ENCODE measurements at places on chromosomes 2 and 18.

- no peak for DNase-seq
Measured at GRCh38 chr2:101803128-101803527, 105.6 kb downstream of the MAP4K4 start.

DNA sequence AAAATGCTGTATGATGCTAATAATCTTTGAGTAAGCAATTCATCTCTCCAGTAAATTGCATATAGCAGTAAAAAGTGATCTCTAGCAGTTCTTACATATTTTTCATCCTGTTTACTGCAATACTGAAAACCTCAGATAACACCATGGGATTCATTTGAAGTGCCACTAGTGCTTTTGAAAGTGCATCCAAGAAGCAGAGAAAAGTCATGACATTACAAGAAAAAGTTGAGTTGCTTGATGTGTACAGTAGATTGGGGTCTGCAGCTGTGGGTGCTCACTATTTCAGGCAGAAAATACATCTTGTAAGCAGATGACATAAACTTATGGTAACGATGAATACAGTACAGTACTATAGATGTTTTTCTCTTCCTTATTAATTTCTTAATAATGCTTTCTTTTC, 1984.9 kb upstream of the LRRTM1 start:
- no peak for DNase-seq

- DNase-seq: no peak
Measured at GRCh38 chr2:236117401-236117800, 50.8 kb downstream of the GBX2 start.

DNA sequence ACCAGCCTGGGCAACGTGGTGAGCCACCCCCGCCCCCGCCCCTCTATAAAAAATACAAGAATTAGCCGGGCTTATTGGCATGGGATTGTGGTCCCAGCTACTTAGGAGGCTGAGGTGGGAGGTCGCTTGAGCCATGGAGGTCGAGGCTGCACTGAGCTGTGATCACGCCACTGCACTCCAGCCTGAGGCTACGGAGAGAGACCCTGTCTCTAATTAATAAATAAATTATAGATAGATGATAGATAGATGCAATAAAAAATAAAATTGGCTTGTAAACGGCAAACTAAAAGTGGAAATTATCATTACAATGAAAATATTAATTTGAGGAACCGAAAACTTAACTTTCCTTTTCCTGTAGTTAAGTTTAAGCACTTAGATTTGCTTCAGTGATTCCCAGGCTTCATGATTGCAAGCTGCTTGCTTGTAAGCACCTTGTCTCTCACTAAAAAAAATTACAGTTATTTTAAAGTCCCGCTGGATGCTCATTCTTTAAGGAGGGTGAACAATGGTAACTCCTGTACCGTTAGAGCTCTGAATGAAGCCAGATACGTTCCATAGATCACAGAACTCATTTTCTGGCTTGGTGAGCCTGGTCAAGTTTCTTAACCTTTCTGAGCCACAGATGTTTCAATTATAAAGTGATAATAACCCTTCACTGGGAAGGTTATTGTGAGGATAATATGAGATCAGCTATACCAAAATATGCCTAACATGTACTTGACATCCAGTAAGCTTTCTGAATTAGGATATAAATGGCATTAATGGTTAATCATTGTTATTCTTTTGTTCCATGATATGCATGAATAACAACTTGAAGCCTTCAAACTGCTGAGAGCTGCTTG, 9.3 kb upstream of the NARS1 start:
- DNase-seq: no peak

GRCh38 chr18:6648581-6648980, 80.9 kb upstream of the ARHGAP28 start:
- DNase-seq: no peak

- no peak for DNase-seq
Measured at GRCh38 chr2:119704670-119705120, 25.7 kb downstream of the TMEM177 start.

DNA sequence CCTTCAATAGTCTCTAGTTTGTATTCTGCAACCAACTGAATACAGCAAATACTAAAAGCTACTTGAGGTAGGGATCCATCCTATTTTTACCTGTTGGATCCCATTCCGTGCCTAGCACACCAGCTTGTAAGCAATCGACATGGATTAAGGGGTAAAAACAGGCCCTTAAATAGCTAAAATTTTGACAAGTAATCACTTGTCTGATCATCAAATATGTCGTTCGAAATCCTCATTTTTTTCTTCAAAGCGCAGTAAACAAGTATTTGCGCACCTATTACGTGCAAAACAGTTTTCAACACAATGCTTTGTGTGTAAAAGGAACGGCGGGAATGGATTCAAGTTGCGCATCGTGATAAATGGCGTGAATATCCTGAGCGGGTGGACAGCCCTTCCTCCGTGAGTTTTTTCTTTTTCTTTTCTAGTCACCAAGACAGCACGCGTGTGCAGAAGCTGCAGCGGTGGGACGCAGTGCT, 1.4 kb upstream of the ACVR2A start:
- DNase-seq: no peak

GRCh38 chr2:160076914-160077313, 14.5 kb upstream of the PLA2R1 start:
- no peak for DNase-seq

DNA sequence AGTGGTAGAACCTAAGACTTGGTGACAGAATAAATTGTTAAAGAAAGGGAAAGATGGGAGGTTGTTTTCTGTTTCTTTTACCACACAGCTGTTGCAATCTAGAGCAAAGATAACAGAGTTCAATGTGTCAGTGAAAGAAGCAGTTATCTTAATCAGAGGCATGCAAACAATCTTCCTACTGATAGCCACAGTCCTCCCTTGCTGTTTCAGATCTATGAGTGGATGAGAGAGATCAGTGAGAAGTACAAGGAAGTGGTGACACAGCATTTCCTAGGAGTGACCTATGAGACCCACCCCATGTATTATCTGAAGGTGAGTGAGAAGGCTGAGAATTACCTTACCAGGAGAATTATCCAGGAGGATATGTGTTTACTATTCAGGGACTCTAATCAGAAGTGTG, 15.9 kb downstream of the CPO start:
- no peak for DNase-seq

- no peak for DNase-seq
Measured at GRCh38 chr2:78068808-78069207, 546.6 kb upstream of the LRRTM4 start.

DNA sequence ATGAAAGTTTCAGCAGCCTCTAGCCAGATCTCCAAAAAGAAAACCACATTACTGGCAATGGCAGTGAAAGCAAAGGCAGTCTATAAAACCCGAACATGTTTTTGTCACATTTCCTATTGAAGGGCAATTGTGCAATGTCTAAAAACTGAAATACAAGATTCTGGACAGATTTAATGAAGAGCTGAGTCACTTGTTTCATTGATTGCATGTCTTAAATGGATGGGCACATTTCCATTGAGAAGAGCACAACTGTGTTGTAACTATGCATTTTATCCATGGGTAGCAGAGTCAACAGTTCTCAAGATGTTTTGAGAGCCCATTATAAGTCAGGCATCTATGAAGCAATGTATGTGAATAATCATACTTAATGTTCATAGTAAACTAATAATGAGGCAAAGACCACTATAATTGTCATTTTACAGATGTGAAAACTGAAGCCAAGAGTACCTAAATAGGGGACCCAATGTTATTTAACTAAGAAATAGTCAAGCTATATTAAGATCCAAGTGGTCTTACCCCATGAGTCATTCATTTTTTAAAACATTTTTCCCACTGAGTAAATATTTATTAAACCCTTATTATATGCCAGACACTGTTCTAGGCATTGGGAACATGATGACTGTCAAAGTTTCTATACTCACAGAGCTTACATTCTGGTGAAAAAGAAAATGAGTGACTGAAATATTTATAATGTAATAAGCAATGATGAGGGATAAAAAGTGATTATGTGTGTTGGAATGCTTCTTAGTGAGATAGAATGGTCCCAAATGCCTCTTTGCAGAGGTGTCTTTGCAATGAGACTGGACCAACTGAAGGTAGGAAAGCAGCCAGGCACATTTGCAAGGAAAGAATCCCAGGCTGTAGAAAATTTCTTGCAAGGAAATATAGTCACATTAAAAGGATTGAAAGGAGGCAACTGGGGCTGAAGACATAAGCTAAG, 818.9 kb upstream of the ACVR2A start:
- DNase-seq: no peak

- no peak for DNase-seq
Measured at GRCh38 chr2:98308068-98308467, 38.2 kb upstream of the CNGA3 start.

DNA sequence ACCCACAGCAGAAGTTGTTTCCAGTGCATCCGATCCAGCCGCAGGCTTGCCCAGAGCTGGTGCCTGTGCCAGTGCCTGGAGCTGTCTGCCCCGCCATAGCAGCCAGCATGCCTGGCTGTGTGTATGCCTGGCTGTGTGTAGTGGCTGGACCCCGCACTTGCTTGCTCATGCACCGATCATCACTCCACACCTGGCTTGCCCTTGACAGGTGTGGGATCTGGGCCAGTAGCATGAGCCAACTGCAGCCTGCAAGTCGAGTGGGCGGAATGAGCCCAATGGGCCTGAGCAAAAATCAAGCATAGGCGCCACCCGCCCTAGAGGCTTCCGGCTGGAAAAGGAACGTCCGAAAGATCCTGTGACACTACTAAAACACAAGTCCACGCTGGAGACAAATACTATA, 74.5 kb downstream of the EPB41L3 start:
- no peak for DNase-seq

GRCh38 chr2:216626168-216626874, 6.9 kb upstream of the IGFBP2 start:
- DNase-seq: no peak

DNA sequence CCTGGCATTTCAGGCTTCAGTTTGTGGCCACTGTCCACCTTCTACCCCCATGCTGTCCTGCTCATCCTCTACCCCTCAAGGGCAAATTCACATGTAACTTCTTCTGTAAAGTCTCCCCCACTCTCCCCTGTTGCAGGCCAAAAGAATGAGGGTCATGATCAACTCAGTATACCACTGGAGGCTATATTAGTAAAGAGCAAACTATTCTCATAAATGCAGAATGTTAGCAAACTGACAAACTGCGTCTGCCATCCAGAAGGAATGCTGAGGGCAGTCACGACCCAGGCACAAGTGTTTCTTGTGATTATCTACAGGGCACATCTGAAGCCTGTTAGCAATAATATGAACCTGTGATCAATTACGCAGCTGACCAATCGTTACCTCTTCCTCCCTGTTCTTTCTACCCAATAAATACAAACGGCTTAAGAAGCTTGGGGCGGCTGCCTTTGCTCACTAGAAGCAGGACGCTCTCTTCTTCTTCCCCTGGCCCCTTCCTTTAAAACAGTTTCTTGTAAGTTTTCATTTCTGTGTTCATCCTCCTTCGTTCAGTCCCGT, 58.3 kb downstream of the SEPTIN10 start:
- no peak for DNase-seq

DNA sequence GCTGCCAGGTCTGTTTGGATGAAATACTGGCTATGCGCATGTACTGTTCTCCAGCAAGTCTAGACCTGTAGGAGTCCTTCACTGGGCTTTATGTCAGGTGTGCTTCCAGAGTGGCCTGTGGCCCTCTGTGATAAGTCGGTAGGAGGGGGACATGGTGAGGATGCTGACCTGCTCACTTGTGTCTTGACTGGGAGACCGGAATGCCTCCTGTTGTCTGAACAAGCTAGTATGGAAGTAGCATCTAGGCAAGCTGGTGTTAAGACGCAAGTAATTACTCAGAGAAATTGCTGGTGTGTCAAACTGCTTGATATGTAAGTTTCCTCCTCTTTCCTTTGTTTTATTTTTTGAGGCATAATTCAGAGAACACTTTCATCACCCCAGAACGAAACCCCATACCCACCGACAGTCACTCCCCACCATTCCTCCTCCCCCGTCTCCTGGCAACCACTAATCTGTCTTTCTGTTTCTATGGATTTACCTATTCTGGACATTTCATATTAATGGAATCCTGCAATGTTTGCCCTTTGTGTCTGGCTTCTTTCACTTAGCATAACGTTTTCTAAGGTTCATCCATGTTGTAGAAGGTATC, 76.4 kb downstream of the TMEM247 start:
- DNase-seq: no peak

DNA sequence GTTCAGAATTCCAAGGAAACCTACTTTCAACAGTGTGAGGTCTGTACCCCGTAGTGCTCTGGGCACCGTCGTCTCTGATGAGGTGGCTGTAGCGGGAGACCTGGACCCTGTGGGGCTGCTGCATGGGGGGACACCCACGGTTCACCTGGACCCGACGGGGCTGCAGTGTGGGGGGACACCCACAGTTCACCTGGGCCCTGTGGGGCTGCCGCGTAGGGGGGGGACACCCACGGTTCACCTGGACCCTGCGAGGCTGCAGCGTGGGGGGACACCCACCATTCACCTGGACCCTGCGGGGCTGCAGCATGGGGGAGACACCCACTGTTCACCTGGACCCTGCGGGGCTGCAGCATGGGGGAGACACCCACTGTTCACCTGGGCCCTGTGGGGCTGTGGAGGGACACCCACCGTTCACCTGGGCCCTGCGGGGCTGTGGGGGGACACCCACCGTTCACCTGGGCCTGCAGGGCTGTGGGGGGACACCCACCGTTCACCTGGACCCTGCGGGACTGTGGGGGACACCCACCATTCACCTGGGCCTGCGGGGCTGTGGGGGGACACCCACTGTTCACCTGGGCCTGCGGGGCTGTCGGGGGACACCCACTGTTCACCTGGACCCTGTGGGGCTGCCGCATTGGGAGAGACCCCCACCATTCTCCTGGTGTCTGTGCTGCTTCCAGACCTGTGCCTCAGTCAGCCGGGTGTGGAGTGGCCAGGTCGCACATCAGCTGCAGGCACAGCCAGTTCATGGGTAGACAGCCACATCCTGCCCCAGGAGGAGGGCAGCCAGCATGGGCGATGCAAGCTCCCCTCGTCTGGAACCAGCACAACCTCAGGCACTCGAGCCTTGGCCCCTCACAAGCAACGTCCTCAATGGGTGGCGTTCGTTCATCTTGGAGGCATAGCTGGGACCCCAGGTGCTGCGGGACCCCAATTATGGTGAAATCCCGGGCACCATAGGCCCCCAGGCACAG, 114.5 kb downstream of the TMEM18 start:
- no peak for DNase-seq

GRCh38 chr2:191025135-191025534, 11.2 kb upstream of the STAT1 start:
- no peak for DNase-seq

- no peak for DNase-seq
Measured at GRCh38 chr2:124967325-124967724, 942.2 kb downstream of the CNTNAP5 start.

DNA sequence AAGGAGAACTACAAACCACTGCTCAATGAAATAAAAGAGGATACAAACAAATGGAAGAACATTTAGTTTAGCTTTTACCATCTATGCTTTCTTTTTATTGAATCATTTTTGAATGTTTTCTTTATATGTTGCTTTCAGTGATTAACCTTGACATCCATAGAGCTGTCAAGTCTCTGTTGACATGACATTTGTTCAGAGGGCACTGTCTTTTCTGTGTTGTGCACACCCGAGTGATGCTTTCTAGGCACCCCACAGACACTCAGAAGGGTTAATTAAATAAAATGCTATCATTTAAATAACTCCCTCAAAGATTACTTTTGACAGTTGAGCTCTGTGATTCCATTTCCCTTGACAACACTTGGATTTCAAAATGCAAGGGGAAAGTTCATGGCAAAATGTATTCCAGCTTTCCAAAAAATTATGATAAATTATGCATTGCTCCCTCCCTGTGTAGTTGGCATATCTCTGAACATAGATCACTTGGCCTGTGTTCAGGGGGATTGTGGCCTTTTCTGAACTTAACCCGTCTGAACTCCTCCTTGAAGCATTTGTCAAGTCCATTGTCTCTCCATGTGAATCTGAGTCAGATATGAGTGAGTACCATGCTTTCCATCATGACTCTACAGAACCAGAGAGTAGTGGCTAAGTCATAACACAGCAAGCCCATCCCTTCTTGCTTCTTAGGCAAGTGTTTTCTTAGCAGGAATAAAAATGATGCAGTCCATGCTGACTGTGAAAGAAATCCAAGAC, 372.6 kb downstream of the RPRM start:
- no peak for DNase-seq
